Upper lobe of left lung (tissue), 6 donors: ENCODE measurements at places on chromosomes 7 and 10. TPM values are rescaled to one million over a fixed set of nuclear protein-coding genes. Genes with fewer than 3 reads are reported as not detected.

- no peak for DNase-seq
- H3K27me3 ChIP-seq, result no peaks in the 10 kb centered on the region
- no peaks in the 10 kb centered on the region for H3K36me3 ChIP-seq
- H3K4me1 ChIP-seq, result no peaks in the 10 kb centered on the region
Measured at GRCh38 chr10:105096316-105096715, 455.2 kb downstream of the SORCS3 start.

GRCh38 chr10:103458720-103459119 is at the start of gene CALHM1:
Gene CALHM1 (minus strand): TSS chr10:103458900. CDS start chr10:103458751, 149 bp downstream.
- no peaks in the 10 kb centered on the region for H3K36me3 ChIP-seq
- H3K4me1 ChIP-seq, result no peaks in the 10 kb centered on the region
- H3K27me3 ChIP-seq, result no peaks in the 10 kb centered on the region
- H3K4me3 ChIP-seq, result no peak within 1 kb of the TSS
- H3K27ac ChIP-seq, result no peak within 1 kb of the TSS

- H3K4me1 ChIP-seq, result peaks cover 8% of the 10 kb centered on the region
- H3K27ac ChIP-seq, result no peak overlapping the region
- no peak for DNase-seq
- no peak overlapping the region for H3K4me3 ChIP-seq
- no peaks in the 10 kb centered on the region for H3K36me3 ChIP-seq
- H3K27me3 ChIP-seq, result no peaks in the 10 kb centered on the region
Measured at GRCh38 chr10:75845176-75845947, 413.9 kb downstream of the LRMDA start.

Gene ACSL5
- 73.0 TPM for total RNA-seq

- H3K27me3 ChIP-seq, result no peaks in the 10 kb centered on the region
- no peak overlapping the region for H3K27ac ChIP-seq
- no peaks in the 10 kb centered on the region for H3K36me3 ChIP-seq
- H3K4me1 ChIP-seq, result no peaks in the 10 kb centered on the region
Measured at GRCh38 chr7:3321206-3321605, 20.2 kb downstream of the SDK1 start.
